ENCODE measurements at places on chromosomes 13 and 19.

DNA sequence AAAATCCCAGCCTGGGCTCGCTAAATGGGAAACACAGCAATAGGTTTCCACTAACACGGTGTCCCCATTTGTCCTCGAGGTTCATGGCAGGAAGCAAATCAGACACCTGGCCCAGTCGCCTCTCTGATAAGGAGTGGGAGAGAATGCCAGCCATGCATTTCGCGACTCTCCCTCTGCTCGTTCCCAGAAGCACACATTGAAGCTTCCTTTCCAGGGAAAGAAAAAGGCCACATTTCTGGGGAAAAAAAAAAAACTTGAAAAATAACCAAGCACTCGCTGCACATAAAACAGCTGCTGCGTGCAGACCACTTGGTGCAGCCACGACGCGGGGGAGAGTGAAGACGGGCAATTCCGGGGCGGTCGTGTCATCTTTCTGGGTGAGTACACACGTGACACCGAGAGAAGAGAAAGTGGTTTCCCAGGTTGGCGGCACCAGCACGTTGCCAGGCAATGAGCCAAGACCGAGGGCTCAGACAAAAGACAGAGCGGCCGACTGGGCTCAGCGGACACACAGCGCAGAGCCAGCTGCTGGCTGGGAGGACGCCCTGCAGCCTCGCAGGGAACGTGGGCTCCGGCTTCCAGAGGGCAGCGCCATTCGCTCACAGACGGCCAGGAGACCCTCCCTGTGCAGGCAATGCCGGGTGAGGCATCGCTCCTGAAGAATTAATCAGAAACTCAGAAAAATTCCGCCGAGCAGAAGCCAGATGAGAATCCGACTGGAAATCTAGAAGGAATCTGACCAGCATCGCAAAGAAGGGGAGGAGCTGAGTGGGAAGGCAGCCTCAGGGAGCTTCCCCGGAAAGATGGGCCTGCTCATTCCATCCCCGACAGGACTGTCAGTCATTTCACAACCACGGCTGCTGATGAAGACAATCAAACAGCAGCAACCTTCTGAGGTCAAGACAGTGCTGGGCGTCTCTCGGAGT is 83.2 kb upstream of the IRS2 start:
- DNase-seq = no peak

- DNase-seq = no peak
Measured at GRCh38 chr13:95300625-95301182, 547 bp downstream of the ABCC4 start.

DNA sequence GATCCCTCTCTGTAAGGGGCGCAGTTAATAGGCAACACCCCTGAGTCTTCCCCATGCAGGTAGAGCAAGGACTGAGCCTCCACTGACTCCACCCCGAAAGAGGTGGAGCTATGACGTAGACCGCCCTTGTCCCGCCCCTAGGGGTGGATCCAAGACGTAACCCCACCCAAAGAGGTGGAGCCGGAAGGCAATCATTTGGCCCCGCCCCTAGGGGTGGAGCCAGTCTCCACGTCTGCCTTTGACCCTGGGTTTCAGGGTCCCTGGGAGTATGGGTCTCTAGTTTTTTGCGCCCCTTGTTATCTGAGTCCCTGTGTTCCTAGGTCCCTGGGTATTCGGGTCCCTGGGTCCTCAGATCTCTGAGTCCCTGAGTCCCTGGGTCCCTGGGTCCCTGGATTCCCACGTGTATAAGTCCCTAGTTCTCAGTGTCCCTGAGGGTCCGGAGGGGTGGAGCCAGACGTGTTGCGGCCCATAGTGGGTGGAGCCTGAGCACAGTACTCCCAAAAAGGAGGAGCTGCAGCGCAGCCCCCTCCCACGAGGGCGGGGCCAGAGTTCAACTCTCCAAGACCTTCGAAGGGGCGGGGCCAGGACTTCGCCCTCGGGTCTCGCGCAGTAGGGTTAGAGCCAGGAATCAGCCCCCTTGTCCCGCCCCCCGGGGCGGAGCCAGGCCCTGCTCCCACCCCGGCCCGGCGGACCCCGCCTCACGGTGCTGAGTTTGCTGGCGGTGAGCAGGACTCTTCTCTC is 5.3 kb downstream of the DENND1C start:
- no peak for DNase-seq

DNA sequence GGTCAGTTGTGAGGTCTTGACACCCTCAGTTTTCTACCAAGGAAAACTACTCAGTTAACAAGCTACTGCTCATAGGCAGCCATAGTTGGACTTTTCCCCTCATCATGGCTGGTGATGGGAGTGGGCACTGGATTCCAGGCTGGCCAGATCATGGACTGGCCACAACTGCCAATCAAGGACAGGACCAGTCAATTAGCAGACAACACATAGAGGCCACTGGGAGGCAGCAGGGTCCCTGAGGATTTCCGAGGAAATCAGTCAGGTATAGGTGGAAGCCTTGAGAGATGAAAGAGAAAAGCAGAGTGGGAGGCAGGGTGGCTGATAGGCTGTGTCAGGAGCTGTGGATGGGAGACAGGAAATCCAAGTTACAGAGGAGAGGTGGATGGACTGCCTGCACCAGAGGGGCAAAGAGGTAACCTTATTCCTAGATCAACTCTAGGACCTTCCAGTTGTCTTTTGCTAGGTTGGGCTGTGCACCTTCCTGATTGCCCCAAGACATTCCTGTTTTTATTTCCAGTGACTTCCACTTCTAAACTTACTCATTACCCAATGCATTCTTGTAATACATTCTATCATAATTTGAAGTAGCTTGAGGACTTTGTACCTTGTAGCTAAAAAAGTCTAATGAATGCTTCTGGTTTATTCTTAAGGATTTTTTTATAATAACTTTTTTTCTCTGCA is 361.8 kb downstream of the KCNRG start:
- DNase-seq = no peak

- no peak for DNase-seq
Measured at GRCh38 chr13:66543780-66544179, 686.4 kb downstream of the PCDH9 start.

DNA sequence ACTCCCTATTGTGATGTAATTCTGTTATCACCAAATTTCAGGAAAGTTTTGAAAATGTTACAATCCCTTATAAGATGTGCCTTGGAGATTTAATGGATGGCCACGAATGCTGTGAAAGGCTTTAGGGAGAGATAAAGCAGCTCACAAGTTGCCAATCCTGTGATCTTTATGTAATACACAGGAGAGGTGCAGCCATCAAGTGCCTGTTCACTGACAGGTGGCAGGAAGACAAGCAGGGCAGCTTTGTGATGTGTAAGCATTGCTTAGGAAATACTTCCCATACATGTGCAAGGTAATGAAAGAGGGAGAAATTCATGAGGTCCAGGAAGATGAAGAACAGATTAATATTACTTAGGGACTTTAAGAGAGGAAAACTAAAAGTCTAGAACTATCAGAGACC is 628.8 kb downstream of the SLITRK6 start:
- no peak for DNase-seq

DNA sequence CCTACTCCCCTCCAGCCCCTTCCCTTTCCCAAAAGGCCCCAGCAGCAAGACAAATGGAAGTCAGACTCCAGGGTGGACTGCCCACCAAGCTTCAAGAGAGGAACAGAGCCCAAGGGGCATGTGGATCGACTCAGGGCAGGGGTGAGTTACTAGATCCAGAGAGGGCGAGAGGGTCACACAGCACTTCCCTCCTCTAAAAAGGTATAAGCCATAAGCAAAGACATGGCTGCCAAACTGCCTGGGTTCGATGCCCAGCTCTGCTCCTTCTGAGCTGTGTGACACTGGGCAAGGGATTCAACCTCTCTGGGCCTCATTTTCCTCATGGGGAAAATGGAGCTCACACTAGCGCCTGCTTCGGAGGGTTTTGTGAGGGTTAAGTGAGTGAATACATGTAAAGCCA is 3.8 kb downstream of the PPP1R14A start:
- no peak for DNase-seq

DNA sequence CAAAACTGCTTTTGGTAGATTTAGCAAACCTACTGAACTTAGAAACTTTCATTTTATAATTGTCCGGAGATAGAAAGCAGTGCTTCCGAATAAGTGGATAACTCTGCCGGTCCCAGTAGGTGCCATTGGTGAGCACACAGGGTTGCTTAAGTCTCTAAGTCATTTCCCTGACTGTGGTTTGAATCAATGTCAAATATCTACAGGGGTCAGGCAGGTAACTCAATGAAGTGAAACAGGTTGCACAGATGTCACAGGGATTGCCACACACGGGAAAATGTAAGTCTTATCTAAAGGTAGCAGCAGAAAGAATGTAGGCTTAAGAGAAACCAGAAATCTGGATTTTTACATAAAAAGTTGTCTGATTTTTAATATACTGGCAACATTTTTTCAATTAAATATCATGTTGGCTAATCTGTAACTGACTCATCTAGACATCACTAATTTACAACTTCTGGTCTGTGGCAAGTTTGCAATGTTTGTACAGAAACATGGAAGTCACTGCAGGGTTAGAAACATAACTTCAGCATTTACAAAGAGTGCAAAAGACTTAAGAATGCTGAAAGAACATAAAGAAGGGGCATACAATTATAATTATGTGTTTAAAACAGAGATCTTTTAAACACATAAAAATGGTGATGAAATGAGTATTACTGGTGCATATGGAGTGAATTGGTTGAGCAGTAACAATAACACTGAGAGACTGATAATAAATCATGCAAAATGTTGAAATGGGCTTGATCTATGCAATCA is 14.3 kb upstream of the LRRC63 start:
- DNase-seq = no peak

DNA sequence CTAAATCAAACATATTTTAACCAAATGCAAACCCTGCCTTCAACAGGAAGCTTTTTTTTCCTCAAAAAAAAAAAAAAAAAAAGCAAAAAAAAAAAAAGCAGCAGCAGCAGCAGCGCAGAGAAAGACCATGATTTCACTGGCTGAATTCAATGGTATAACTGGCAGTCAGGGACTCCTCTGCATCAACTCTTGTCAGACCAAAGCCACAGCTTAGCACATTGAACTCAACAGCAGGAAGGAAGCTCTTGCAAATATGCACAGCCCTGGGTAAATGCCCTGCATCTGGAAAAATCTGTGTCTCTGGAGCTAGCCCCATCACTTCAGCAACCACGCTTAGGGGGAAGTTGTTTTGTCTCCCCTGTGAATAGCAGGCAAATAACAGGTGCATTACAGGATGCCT is 17.6 kb upstream of the DHRS12 start:
- DNase-seq = no peak

GRCh38 chr13:97577026-97577425 is 143.1 kb downstream of the RAP2A start:
- no peak for DNase-seq

GRCh38 chr13:67273001-67273400 is 42.9 kb upstream of the PCDH9 start:
- DNase-seq = no peak

- no peak for DNase-seq
Measured at GRCh38 chr13:45500492-45501174, 35.9 kb downstream of the COG3 start.

DNA sequence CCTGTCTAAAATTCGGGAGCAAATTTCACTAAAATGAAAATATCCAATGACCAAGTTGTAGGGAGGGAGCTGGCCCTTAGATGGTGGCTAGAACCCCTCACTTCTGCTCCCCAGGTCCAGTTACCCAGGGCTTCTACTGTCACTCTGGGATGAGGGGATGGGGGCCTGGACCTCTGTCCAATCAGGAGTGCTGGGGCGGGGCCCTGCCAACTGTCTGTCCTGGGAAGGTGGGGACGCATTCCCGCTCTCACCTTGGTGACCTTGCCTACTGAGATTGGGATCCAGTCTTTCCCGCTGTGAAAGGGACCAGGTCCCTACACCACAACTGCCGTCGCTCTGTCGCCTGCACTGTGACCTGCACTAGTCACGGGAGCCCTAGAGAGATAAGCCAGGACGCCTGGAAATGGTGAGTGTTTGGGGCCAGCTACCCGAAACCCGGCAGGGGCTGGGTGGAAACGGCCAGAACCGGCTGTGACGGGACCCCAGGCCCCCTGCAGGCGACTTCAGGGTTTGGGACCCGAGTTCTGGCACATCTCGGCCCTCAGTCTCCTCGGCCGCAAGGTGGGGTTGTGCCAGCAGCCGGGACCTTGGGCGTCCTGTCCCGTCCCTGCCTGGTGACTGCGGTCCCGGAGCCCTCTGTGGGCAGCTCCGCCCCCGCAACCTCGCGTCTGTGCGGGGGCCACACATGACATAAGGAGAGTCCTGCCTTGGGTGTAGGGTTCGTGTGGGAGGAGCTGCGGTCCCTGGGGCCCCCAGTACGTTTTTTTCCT is 22.8 kb downstream of the ZNF20 start:
- DNase-seq = no peak

DNA sequence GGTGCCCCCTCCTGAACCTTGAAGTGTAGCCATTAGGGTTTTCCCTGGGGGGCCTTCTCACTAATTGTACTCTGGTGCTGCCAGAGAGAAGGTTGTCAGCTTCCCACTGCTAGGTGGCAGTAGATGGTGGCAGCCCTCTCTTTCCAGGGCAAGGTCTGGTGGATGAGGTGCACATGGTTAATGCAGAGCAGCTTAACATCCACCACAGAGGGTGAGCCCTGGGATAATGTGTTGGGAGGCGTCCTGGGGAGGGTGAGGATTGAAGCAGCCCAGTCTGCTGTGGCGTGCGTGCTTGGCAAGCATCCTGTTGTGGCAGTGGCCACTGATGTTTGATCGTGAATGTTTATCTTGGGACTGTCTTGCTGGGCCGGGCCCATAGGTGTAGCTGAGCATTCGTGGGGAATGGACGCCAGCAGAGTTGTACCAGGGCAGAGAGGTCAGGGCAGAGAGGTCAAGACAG is 5.8 kb downstream of the EGLN2 start:
- no peak for DNase-seq

- no peak for DNase-seq
Measured at GRCh38 chr19:6393983-6394412, 1.0 kb upstream of the GTF2F1 start.

- no peak for DNase-seq
Measured at GRCh38 chr13:44474122-44474910, 100.7 kb downstream of the SERP2 start.

- no peak for DNase-seq
Measured at GRCh38 chr19:18774782-18775444, 16.2 kb downstream of the COMP start.

GRCh38 chr19:30941591-30941990 is 407.6 kb downstream of the TSHZ3 start:
- DNase-seq = no peak

GRCh38 chr19:13935765-13936510 is 2.3 kb downstream of the PODNL1 start:
- no peak for DNase-seq

DNA sequence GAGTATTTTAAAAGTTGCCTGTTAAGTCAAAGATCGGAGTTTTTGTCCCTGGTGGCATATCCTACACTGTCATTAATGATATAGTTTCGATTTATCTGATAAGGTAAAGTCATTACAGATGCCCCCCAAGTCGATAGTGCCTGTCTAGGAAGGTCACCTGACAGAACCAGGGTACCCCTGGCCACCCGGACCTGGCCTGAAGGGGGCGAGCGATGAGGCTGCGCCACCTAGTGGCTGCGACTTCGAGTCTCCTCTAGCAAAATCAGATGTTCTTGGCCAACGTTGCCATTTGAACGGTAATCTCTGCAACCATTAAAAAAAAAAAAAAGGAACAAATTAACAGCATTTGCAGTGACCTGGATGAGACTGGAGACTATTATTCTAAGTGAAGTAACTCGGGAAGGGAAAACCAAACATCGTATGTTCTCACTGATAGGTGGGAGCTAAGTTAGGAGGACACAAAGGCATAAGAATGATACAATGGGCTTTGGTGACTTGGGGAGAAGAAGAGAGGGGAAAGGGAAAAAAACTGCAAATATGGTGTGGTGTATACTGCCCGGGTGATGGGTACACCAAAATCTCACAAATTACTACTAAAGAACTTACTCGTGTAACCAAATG is 565.1 kb downstream of the LIG4 start:
- no peak for DNase-seq

- no peak for DNase-seq
Measured at GRCh38 chr19:48844472-48844871, 8.2 kb upstream of the HSD17B14 start.

GRCh38 chr19:3665681-3666544 is 34.4 kb downstream of the PIP5K1C start:
- no peak for DNase-seq

All from cerebellar nuclear complex (tissue), 1 donor.